ENCODE measurements at places on chromosomes 3 and 15.
A peak's percentile ranks its signal among the peaks of the same experiment; 100 is the strongest.

DNA sequence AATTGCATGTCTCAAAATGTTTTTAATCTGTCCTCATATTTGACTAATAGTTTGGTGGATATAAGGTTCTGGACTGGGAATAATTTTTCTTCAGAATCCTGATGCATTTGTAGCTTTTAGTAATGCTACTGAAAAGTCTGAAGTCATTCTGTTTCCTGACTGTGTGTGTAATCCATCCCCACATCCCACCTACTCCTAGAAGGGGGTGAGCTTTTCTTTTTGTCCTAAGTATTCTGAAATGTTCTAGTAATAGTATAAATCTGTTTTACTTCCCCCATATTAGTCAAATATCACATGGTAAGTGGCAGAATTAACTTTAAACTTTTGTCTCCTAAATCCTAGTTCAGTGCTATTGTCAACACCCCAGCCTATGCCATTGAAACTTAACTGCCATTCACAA is 162.8 kb downstream of the GREM1 start:
- H3K36me3 ChIP-seq = no peaks in the 10 kb centered on the region
- no peak for DNase-seq
- H3K4me3 ChIP-seq = no peak overlapping the region
- no peaks in the 10 kb centered on the region for H3K4me1 ChIP-seq
- no peak overlapping the region for H3K27ac ChIP-seq

- DNase-seq = no peak
- no peaks in the 10 kb centered on the region for H3K36me3 ChIP-seq
- H3K4me3 ChIP-seq = no peak overlapping the region
Observed at GRCh38 chr3:14773691-14774128, 45.1 kb upstream of the FGD5 start.

- H3K4me3 ChIP-seq = no peak overlapping the region
- H3K27ac ChIP-seq = no peak overlapping the region
- no peaks in the 10 kb centered on the region for H3K27me3 ChIP-seq
- H3K36me3 ChIP-seq = no peaks in the 10 kb centered on the region
- H3K4me1 ChIP-seq = peaks cover 53% of the 10 kb centered on the region
Observed at GRCh38 chr15:67093504-67093862, 28.1 kb downstream of the SMAD3 start.

DNA sequence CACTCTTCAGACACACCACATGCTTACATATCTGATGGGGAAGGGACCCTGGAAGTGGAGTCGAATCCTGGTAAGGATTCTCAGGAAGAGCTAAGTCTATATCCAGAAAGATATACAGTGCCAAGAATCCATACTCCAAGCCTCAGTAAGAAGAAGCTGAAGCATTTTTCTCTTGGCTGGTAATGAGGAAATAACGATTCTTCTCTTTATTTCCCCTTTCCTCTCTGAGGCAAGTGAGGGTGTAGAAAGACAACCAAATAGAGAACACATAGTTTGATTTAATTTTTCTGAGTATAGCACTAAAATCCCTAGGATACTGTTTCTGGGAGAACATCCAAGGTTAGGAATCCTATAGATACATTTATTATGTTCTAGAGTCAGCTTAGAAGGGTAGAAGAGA is 857.3 kb downstream of the TUSC7 start:
- no peak for DNase-seq
- H3K4me1 ChIP-seq = peaks cover 6% of the 10 kb centered on the region
- H3K36me3 ChIP-seq = no peaks in the 10 kb centered on the region

DNA sequence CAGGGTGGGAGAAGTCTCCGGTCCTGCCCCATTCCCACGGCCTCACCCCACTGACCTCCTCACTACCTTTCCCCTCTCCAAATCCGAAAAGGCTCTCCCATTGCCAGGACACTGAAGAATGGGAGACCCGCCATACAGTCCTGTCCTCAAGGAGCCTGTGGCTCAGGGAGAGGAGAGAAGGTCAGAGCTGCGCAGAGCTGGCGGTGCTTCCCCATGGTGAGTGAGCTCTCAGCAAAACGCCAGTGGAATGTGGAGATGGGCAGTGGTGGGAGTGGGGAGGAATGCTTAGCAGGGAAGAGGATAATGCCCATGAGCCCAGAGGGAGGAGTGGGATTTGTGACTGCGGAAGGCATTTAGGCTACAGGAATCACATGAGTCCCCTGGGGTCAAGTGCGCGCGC is 20.1 kb downstream of the FAM43A start:
- H3K4me1 ChIP-seq = no peaks in the 10 kb centered on the region
- no peaks in the 10 kb centered on the region for H3K27me3 ChIP-seq
- H3K36me3 ChIP-seq = no peaks in the 10 kb centered on the region

- DNase-seq = no peak
- no peaks in the 10 kb centered on the region for H3K36me3 ChIP-seq
- H3K4me1 ChIP-seq = no peaks in the 10 kb centered on the region
- no peak overlapping the region for H3K27ac ChIP-seq
Observed at GRCh38 chr3:114848082-114848481, 299.0 kb downstream of the ZBTB20 start.

- H3K36me3 ChIP-seq = no peaks in the 10 kb centered on the region
- DNase-seq = peak; percentile 14
Observed at GRCh38 chr3:186044427-186044826, 64.5 kb downstream of the ETV5 start.

GRCh38 chr15:93451265-93451664 is 362.3 kb upstream of the RGMA start:
- no peak overlapping the region for H3K4me3 ChIP-seq
- H3K36me3 ChIP-seq = no peaks in the 10 kb centered on the region
- H3K4me1 ChIP-seq = peaks cover 30% of the 10 kb centered on the region
- DNase-seq = peak; percentile 61

GRCh38 chr15:69475769-69476358 is 23.2 kb downstream of the RPLP1 start:
- no peaks in the 10 kb centered on the region for H3K27me3 ChIP-seq
- H3K36me3 ChIP-seq = no peaks in the 10 kb centered on the region
- H3K27ac ChIP-seq = no peak overlapping the region
- DNase-seq = peak; percentile 74
- no peaks in the 10 kb centered on the region for H3K4me1 ChIP-seq
- no peak overlapping the region for H3K4me3 ChIP-seq

- no peak for DNase-seq
- no peak overlapping the region for H3K27ac ChIP-seq
- H3K27me3 ChIP-seq = no peaks in the 10 kb centered on the region
- H3K36me3 ChIP-seq = no peaks in the 10 kb centered on the region
Observed at GRCh38 chr3:179244878-179245277, 6.0 kb downstream of the KCNMB3 start.

GRCh38 chr3:62167566-62168262 is 205.6 kb downstream of the FEZF2 start:
- H3K4me3 ChIP-seq = no peak overlapping the region
- DNase-seq = no peak
- H3K27me3 ChIP-seq = no peaks in the 10 kb centered on the region
- peaks cover 11% of the 10 kb centered on the region for H3K36me3 ChIP-seq

DNA sequence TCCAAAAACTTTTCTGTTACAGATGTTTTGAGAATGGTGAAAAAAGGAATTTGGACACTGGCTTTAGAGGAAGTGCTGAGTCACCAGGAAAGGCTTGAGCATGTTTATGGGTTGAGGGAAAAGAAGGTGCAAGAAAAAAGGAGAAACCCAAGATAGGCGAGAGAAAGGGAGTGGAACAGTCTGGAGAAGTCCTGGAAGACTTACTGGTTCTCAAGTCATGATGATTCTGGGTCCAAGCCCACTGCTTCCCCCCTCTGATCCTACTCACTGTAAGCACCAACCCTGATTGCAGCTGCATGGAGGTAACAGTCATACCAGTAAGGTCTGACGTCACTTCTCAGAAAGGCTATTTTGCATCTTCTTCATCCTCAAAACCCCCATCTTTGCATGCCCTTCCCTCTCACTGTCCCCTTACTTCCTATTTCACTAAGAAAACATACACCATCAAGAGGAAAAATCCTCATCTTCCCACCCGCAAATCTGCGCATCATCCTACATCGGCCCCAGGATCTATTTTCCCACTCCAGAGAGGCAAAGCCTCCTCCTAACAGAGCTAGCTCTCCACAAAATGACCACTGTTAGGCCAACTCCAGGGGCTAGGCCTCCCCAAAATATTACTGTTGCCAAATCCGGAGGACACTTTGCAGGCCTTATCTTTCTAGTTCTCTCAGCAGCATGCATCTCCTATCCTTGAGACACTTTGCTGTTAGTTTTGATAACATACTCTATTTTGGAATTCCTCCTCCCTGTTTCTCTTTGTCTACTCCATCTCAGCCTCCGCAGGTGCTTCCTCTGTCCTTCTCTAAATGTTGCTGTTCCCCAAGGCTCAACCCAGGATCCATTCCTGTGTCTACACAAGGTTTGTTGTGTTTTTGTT is 3.2 kb upstream of the ATP13A3 start:
- H3K36me3 ChIP-seq = no peaks in the 10 kb centered on the region
- DNase-seq = no peak
- peaks cover 7% of the 10 kb centered on the region for H3K4me1 ChIP-seq
- no peaks in the 10 kb centered on the region for H3K27me3 ChIP-seq
- H3K4me3 ChIP-seq = no peak overlapping the region
- no peak overlapping the region for H3K27ac ChIP-seq

- H3K27me3 ChIP-seq = no peaks in the 10 kb centered on the region
- H3K4me1 ChIP-seq = no peaks in the 10 kb centered on the region
- no peaks in the 10 kb centered on the region for H3K36me3 ChIP-seq
- DNase-seq = no peak
Observed at GRCh38 chr15:70383856-70384255, 286.1 kb upstream of the TLE3 start.

DNA sequence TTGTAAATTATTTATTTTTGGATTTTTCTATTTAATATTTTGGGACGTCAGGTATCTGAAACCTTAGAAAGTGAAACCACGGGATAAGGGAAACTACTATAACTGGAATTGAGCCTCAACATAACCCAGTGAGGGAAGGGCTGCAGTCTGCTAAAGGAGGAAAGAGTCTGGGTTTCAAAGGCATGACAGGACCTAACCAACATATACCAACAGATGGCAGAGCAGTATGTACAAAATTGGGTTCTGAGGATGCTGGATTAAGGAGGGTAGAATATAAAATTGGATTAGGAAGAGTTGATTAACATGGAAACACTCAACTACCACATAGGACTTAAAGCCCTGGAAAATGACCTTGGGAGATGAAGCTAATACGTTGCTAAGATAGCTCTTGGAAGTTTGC is 603.5 kb downstream of the MECOM start:
- no peak for DNase-seq
- H3K36me3 ChIP-seq = no peaks in the 10 kb centered on the region
- H3K4me3 ChIP-seq = no peak overlapping the region

DNA sequence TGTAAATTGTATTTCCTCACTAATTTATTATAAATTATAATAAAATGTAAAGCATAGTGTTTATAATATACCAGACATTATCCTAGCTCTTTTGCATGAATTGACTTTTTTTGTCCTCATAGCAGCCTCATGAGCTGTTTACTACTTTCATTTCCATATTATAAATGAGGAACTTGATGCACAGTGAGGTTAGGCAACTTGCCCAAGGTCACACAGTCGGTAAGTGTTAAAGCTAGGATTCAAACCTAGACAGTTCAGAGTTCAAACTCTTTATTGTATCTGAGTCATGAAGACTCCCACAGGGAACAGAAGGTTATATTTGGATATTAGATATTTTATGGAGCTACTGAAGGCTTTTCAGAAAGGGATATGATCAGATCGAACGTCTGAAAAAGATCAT is 322.2 kb upstream of the SATB1 start:
- DNase-seq = no peak
- no peaks in the 10 kb centered on the region for H3K36me3 ChIP-seq
- H3K4me3 ChIP-seq = no peak overlapping the region
- H3K27ac ChIP-seq = no peak overlapping the region

GRCh38 chr3:40557575-40558161 is 32.9 kb downstream of the ZNF621 start:
- H3K4me3 ChIP-seq = no peak overlapping the region
- H3K36me3 ChIP-seq = no peaks in the 10 kb centered on the region
- no peaks in the 10 kb centered on the region for H3K27me3 ChIP-seq
- H3K27ac ChIP-seq = no peak overlapping the region

GRCh38 chr15:23095796-23096195 is 40.8 kb downstream of the GOLGA6L1 start:
- H3K36me3 ChIP-seq = no peaks in the 10 kb centered on the region
- no peak for DNase-seq
- no peak overlapping the region for H3K4me3 ChIP-seq
- H3K4me1 ChIP-seq = no peaks in the 10 kb centered on the region
- H3K27ac ChIP-seq = no peak overlapping the region

GRCh38 chr3:190862209-190863118 is at the start of gene GMNC:
Gene GMNC (minus strand): TSS chr3:190862694. CDS start chr3:190862615, 79 bp downstream.
- peaks cover 72% of the 10 kb centered on the region for H3K27me3 ChIP-seq
- no peaks in the 10 kb centered on the region for H3K4me1 ChIP-seq
- peak within 1 kb of the TSS; percentile 66 for H3K4me3 ChIP-seq
- H3K36me3 ChIP-seq = no peaks in the 10 kb centered on the region

- H3K27me3 ChIP-seq = no peaks in the 10 kb centered on the region
- no peak overlapping the region for H3K4me3 ChIP-seq
- DNase-seq = no peak
- H3K4me1 ChIP-seq = no peaks in the 10 kb centered on the region
- H3K27ac ChIP-seq = no peak overlapping the region
Observed at GRCh38 chr3:177333533-177334520, 136.5 kb upstream of the TBL1XR1 start.

GRCh38 chr15:64610257-64610919 is 150.0 kb downstream of the ZNF609 start:
- DNase-seq = no peak
- H3K27ac ChIP-seq = no peak overlapping the region
- H3K27me3 ChIP-seq = no peaks in the 10 kb centered on the region
- H3K4me1 ChIP-seq = no peaks in the 10 kb centered on the region
- H3K36me3 ChIP-seq = no peaks in the 10 kb centered on the region

DNA sequence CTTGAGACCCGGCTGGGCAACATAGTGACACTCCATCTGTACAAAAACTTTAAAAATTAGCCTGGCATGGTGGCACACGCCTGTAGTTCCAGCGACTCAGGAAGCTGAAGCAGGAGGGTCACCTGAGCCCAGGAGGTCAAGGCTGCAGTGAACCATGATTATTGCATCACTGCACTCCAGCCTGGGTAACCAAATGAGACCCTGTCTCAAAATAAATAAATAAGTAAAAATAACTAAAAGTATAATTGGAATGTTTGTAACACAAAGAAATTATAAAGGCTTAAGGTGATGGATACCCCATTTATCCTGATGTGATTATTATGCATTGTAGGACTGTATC is 38.6 kb downstream of the MYO1E start:
- H3K36me3 ChIP-seq = no peaks in the 10 kb centered on the region
- no peaks in the 10 kb centered on the region for H3K27me3 ChIP-seq
- no peak overlapping the region for H3K27ac ChIP-seq
- no peak overlapping the region for H3K4me3 ChIP-seq

- H3K27ac ChIP-seq = no peak overlapping the region
- no peaks in the 10 kb centered on the region for H3K36me3 ChIP-seq
- H3K27me3 ChIP-seq = no peaks in the 10 kb centered on the region
- H3K4me3 ChIP-seq = no peak overlapping the region
Observed at GRCh38 chr3:9074079-9074478, 110.8 kb upstream of the RAD18 start.

- no peak overlapping the region for H3K27ac ChIP-seq
- H3K36me3 ChIP-seq = no peaks in the 10 kb centered on the region
- no peak for DNase-seq
Observed at GRCh38 chr15:37370941-37371340, 270.6 kb upstream of the MEIS2 start.

Data from neural progenitor cell (in vitro differentiated cells).